ENCODE measurements at places on chromosomes 1 and 21. TPM values are rescaled to one million over a fixed set of nuclear protein-coding genes. Genes with fewer than 3 reads are reported as not detected.

Gene SLC1A7
- not detected for total RNA-seq

Gene NBPF4
- not detected for total RNA-seq

Gene LYPD8
- total RNA-seq = not detected

Gene KRTAP19-1
- not detected for total RNA-seq

Gene LGR6
- total RNA-seq = 0.68 TPM

Gene NBL1
- total RNA-seq = 76.7 TPM

Gene ANGPTL7
- not detected for total RNA-seq
